ENCODE measurements at places on chromosomes 11 and 22. TPM values are rescaled to one million over a fixed set of nuclear protein-coding genes. Genes with fewer than 3 reads are reported as not detected.

The POTEH gene
- total RNA-seq, result 0.05 TPM

The ST14 gene
- 0.10 TPM for total RNA-seq

The FZD4 gene
- 2.8 TPM for total RNA-seq

The C22orf31 gene
- not detected for total RNA-seq

The OR4A16 gene
- total RNA-seq, result not detected

The KCNK4 gene
- total RNA-seq, result not detected

The GPHA2 gene
- not detected for total RNA-seq

The KRTAP5-11 gene
- not detected for total RNA-seq

The SSH3 gene
- total RNA-seq, result 3.2 TPM

The TESMIN gene
- total RNA-seq, result not detected

The ABCC8 gene
- total RNA-seq, result not detected

The MUC2 gene
- not detected for total RNA-seq

The IL10RA gene
- not detected for total RNA-seq

The OR51B5 gene
- total RNA-seq, result 17.7 TPM

The KREMEN1 gene
- 2.0 TPM for total RNA-seq

The IFITM2 gene
- 22.6 TPM for total RNA-seq

The SCGB1A1 gene
- not detected for total RNA-seq

The SLC25A18 gene
- total RNA-seq, result not detected

The OR52A1 gene
- not detected for total RNA-seq

The SLN gene
- total RNA-seq, result not detected

The BEST1 gene
- 1.00 TPM for total RNA-seq

The MPEG1 gene
- not detected for total RNA-seq

The MRTFA gene
- 47.7 TPM for total RNA-seq

The PTGDR2 gene
- 0.10 TPM for total RNA-seq

The PTPN5 gene
- not detected for total RNA-seq
